ENCODE measurements at places on chromosomes 1 and 21.

GRCh38 chr21:41932191-41932575 is 21.6 kb downstream of the C2CD2 start:
- DNase-seq = no peak

GRCh38 chr1:15574741-15575140 is 10.1 kb downstream of the AGMAT start:
- no peak for DNase-seq

DNA sequence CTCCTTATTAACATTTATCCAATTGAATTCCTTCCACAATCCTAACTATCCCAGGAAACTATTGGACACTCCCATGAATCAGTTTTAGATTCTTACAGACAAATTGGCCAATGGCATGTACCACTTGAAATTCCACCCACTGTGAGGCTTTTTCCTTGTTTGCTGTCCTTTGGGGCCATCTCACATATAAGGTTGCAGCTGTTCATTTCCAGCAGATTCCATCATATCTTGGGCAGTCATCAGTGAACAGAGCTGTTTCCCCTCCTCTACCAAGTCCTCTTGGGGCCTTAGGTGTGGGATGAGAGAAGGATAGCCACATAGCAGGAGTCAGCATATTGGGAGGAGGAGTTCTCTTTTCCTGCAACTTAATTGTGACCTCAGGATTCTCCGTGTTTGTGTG is 109.1 kb downstream of the HHAT start:
- DNase-seq = no peak

DNA sequence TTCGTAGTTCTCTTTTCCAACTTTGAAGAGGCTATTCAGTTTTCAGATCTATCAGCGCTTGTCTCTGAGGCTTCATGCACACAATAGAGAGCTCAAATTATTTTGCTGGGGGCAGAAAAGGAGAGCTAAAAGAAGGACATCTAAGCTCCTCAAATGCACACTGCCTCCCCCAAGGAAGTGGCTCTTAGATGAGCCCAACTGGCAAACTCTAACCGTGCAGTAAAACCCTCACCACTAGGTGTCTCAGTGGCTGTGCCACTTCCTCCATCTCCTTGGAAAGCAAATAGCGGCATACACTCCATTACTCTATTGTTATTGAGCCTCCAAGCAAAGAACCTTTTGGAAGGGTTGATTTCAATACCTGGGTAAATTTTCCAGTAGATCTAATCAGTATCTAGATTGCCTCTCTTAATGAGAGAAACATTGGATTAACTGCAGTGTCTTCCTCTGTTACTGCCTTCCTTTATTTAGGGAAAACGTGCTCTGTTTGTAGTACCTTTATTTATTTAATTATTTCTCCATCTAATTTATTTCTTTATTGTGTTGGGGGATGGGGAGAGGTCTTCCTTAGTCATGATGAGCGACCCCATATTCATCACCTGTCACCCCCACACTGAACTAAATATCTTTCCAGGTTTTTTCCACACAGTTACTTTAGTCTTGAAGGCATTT is 9.2 kb upstream of the SFPQ start:
- peak; percentile 42 for DNase-seq

DNA sequence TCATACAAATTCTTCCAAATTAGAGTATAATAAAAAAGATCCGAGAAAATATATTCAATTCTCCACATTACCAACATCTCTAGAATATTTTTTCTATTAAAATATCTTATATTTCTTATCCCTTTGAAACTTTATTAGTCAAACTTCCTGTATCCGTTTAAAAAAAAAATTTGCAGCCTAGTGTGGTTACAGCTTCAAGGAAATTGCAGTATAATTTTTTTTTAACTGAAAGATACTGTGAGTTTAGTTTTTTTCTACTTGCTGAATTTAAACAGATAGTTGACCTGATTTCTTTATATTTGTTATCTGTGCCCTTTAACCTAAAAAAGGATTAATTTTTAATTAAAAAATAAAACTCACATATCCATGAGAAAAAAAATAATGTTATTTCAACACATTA is 1.5 kb downstream of the RGS18 start:
- no peak for DNase-seq

- DNase-seq = peak; percentile 54
These were observed at the start of gene TMCO4 for GRCh38 chr1:19799230-19800075. TSS of gene TMCO4 (minus strand) at chr1:19799916. CDS start at chr1:19780758, 19,158 bp downstream.

DNA sequence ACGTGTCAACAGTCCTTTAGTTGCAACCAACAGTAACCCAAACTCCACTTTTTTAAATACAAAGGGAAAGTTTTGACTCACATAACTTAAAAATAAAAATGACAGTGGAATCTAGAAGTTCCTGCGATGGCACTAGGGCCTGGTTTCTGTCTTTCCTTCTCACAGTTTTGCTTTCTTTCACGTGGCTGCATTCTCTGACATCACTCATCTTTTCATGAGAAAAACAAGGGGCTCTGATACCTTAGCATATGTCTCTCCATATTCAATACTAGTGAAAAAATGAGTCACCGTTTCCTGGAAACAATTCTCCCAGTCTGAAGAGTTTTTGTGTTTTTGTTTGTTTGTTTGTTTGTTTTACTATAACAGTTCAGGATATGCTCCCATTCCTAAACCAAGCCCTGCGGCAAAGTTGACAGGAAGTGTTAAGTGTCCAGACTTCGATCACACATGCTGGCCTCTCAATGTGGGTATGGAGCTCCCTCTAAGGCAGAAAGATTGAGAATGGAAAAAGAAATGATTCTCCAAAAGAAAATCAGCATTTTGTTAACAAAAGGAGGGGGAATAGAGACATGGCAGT is 483.3 kb downstream of the TTLL7 start:
- DNase-seq = no peak

DNA sequence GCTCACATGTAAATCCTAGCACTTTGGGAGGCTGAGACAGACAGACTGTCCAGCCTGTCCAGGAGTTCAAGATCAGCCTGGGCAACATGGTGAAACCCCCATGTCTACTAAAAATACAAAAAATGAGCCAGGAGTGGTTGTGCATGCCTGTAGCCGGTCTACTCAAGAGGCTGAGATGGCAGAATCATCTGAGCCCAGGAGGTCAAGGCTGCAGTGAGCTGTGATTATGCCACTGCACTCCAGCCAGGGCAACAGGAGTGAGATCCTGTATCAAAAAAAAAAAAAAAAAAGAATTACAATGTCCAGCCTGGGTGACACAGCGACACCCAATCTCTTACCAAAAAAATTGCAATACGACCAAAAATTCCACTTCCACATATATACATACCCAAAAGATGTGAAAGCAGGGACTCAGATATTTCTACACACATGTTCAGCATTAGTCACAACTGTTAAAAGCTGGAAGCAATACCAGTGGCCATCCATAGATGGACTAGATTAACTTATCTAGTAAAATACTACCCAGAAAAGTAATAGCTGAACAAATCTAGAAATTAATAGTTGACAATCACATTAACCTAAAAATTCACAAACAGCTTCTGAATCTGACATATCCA is 49.2 kb downstream of the ASH1L start:
- no peak for DNase-seq

- no peak for DNase-seq
These were observed 129.6 kb downstream of the ZNF648 start for GRCh38 chr1:181931873-181932272.

- DNase-seq = no peak
These were observed 92.8 kb upstream of the DMRTA2 start for GRCh38 chr1:50516056-50516455.

- no peak for DNase-seq
These were observed 47.8 kb downstream of the GADD45A start for GRCh38 chr1:67732750-67733151.

DNA sequence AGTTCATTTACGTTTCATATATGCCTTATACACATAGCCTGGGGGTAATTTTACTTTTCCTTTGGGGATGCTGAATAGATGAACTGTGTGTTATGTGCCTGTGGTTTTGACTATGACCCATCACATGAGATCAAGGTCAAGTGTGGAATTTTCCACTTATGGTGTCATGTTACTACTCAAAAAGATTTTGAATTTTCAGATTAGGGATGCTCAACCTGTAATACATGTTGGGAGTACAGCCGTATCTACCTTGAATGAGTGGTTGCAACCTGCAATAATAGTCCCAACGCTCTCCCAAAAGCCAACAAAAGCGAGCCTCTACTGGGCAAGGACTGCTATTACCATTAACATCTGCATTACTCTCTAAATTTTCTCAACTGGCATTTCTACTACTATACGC is 68.5 kb upstream of the SDC3 start:
- no peak for DNase-seq
